ENCODE measurements at places on chromosomes 11 and 22. TPM values are rescaled to one million over a fixed set of nuclear protein-coding genes. Genes with fewer than 3 reads are reported as not detected.

The C11orf71 gene
- total RNA-seq = 3.2 TPM

The SERGEF gene
- total RNA-seq = 28.9 TPM

GRCh38 chr11:12177739-12178338 lies 67.4 kb downstream of the MICAL2 start:
- no peak for DNase-seq

- DNase-seq = peak; percentile 90
These were observed 8.4 kb upstream of the CCKBR start for GRCh38 chr11:6251120-6251733.

DNA sequence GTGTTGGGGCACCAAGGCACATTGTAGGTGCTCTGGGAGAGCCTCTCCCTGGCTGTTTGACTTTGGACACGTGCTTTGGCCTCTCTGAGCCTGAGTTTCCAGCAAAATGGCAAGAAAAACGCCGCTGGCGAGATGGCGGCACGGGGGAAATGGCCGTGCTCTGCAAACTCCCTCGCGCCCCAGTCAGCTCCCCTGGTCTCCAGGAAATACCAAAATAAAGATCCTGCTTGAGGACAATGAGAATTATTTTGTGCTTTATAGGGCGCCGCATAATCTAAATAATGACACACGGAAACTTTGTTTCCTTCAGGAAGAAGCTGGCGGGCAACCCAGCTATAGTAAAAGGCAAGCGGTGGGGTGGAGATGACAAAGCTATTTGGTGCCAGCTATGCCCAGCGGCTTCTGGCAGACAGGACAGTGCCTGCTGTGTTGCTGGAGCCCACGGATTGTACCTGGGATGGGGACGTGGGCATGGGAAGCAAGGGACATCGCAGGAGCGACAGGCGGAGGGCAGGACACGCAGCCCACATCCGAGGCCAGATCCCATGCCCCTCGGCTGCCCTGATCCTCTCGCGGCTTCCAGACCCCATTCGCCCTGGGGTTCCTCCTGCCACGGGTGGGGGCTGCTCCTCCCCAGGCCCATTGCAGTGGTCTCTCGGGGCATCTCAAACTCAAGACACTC lies 26.3 kb upstream of the RFPL3 start:
- no peak for DNase-seq

GRCh38 chr11:105641433-105641832 lies 31.6 kb downstream of the GRIA4 start:
- DNase-seq = no peak
